ENCODE measurements at places on chromosomes 5 and 9.

DNA sequence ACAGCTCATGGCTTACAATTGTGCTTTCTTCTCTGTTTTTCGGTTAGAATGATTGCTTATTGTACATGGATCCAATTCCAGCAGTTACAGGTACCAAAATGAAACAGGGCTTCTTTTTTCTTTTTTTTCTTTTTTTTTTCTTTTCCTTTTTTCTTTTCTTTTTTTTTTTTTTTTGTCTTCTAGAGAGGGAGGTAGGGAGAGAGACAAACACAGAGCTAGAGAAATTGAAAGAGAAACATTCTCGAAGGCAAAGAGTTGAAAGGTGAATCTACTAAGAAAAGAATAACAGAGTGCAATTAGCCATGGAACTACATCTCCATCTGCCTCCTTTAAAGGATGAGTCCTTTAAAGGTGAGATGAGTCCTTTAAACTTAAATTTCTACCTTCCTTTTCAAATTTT, 1.0 kb upstream of the EDIL3 start:
- DNase-seq = no peak

DNA sequence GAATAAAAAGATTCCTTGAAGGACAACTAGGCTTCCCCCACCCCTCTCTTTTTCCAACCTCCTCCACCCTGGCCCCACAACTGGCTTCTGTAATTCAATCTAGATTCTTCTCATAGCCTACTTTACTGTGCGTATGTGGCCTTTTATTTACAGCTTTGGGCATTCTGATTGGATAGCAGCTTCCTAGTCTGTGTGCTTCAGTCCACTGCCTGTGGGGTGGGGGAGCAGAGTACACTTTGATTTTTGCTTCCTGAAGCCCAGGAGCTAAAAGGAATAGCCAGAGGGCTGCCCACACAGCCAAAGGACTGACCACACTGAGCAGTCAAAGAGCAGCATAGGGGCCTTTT, 30.4 kb downstream of the RUSC2 start:
- no peak for DNase-seq

- no peak for DNase-seq
Measured at GRCh38 chr9:84484172-84484571, 143.6 kb upstream of the SLC28A3 start.

GRCh38 chr5:30502277-30502676, 691.2 kb upstream of the CDH6 start:
- peak; percentile 4 for DNase-seq

DNA sequence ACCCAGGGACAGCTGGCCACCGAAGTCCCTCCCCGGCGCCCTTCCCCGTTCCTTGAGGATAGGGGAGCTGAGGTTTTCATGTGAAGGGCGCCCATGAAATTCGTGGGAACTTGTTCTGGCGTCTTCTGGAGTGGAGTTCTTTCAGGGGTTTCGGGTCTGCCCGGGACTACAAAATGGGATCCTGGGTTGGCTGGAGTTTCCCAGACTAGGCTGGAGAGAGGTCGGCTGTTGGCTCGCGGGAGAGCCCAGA, 3.6 kb upstream of the RGMB start:
- no peak for DNase-seq

- DNase-seq = peak; percentile 12
Measured at GRCh38 chr5:23314827-23315226, 192.6 kb upstream of the PRDM9 start.

- peak; percentile 43 for DNase-seq
Measured at GRCh38 chr5:143986516-143987212, 174.7 kb downstream of the HMHB1 start.

- no peak for DNase-seq
Measured at GRCh38 chr5:206927-207536, 10.9 kb downstream of the CCDC127 start.

GRCh38 chr5:53333160-53333559, 147.3 kb upstream of the FST start:
- peak; percentile 54 for DNase-seq

GRCh38 chr5:1733369-1733768, 66.3 kb downstream of the MRPL36 start:
- no peak for DNase-seq

DNA sequence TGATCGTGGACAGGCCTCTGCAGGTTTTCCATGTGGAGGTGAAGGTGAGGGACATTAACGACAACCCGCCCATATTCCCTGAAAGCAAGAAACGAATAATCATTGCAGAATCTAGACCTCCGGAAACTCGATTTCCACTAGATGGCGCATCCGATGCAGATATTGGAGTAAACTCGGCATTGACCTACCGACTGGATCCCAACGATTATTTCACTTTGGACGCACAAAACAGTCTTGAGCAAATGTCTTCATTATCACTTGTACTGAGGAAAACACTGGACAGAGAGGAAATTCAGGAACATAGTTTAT, 621 bp downstream of the PCDHA13 start:
- DNase-seq = no peak

GRCh38 chr5:125961150-125961549, 462.1 kb upstream of the GRAMD2B start:
- DNase-seq = no peak

GRCh38 chr9:128051932-128052709, 15.0 kb downstream of the NAIF1 start:
- no peak for DNase-seq

DNA sequence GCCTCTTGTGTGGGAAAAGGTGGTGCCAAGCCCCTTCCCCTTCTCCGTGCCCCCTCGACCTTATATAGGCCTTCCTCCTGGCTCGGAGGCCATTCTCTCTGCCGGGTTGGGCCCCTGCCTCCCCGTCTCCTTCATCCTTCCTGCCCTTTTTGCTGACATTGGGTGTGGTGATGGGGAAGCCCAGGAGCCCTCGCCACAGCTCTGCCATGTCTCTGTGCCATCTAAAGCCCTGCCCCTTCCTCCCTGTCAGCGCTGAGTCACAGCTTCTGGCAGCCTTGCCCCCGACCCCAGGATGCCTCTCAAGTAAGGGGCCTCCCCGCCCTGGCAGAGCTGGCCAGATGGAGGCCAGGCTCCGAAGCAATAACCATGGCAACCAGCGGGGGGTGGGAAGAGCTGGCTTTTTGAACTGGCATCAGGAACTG, 30.4 kb downstream of the JADE2 start:
- DNase-seq = no peak

DNA sequence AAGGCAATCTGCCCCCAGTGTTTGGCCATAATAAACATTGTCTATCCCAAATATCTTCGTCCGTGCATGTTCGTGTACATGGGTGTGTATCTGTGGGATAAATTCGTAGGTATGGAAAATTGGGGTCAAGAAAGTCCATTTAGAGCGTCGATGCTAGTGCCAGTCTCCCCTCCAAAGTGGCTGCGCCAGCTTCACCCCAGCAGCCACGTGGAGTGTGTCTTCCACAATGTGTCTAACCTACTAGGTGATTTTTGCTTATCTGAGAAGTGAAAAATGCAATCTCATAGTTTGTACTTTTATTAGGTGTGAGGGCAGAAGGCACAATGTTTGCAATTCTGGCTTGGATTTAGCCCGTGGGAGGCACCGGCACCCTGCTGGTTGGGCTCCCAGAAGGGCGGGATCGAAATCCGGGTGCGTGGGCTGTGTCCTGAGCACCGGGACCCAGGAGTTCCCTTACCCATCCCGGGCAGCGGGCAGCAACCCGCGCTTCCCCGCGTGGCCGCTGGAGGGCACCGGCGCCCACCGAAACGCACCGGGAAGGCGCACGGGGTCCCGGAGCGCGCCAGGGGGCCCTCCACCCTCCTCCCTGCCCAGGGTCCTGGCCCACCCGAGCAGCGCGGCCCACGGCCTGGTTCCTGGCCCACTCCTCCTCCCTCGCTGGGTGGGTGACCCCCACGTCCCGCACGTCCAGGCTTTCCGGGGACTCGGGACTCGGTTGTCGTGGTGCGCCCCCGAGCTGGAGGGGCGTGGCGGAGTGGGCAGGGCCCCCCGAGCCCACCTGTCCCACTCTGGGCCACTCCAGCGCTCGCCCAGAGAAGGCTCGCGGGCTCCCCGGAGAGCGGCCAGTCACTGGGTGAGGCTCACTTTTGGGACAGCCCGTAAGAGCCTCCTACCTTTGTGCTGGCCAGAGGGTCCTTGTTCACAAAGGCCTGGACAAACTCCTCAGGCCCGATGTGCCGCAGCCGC, 55.4 kb upstream of the RNF130 start:
- DNase-seq = no peak

DNA sequence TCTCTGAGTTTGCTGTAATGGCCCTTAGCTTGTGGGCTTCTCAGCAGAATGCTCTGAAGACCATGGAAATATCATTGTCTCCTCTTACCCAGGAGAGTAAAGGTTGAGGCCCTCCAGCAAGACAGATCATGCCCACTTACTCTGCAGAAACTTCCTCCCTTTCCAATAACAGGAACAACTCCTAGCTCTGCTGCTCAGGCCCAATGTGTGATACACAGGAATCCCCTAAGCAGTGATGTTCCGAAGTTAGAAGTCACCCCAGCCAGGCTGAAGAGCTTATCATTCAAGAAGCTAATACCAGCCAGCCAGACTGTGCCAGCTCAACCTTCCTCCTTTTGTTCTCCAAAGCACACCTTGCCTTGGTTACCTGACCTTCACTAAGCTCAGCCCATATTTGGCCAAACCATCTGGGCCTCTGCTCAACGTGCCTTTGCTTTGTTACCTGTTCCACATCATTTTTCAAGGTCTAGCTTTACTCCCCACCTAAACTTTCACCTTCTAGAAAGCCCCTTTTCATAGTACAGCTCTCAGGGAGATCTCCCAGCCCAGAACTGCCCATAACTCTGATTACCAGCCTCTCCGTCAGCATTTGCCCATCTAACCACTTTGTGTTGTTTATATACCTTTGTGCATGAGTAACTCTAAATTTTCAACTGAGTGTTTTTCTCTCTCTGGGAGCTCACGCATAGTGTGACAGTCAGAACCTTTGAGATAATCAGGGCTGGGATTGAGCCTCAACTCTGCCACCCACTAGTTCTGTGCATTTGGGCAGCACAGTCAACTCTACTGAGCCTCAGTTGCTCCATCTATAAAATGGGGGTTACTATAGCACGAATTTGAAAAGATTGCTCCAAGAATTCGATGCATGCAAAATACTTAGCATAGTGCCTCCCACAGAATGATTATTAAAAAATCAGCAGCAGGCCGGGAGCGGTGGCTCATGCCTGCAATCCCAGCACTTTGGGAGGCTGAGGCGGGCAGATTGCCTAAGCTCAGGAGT, 107.6 kb upstream of the CPEB4 start:
- no peak for DNase-seq

DNA sequence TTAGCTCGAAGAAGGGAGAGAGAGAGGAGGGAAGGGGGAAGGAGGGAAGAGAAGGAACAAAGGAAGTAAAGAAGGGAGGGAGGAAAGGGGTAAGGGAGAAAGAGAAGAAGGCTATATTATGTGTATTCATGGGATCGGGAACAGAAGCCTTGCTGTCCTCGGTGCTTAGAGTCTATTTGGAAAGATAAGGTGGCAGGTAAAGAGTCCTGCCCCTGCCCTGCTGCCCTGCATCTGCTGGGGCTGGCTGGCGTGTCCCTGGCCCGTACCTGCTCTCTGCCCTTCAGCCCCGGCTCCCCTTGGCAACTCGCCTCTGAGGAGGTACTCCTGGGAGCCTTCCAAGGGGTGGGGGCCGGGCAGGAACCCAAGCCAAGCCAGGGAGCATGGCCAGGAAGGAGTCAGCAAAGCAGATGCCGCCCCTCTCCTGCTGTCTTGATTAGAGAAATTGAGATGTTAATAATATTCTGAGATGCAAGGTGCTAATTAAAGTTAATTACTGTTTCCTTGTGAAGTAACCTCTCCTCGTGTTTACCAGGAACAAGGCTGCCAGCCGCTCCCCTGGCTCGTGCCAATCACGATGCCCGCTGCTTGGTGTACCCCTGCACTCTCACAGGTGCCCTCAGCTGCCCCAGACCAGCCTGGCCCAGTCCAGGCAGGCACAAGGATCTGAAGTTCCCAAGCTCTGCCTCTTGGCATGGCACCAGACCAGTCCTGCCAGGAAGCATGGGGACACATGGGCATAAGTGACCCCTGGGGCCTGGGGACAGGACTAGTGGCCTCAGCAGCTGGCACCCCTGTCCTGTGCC, 36.6 kb downstream of the PCDH1 start:
- no peak for DNase-seq

DNA sequence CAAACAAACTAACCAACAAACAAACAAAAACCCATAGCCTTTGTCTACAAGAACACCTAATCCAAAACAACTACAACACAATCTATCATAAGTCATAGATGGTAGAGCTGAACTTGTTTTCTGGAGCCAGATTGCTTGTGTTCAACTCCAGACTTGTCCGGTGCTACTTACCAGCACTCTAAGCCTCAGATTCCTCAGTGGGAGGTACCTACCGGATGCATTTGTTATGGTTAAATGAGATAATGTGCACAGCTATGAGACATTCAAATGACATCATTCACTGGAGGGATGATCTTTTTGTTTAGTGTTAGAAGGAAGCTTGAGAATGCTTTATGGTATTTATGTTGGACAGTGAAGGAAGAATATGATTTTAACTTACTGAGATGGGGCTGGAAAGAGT, 592.9 kb upstream of the C9orf72 start:
- no peak for DNase-seq

GRCh38 chr5:55483885-55484284, 50.9 kb downstream of the PLPP1 start:
- DNase-seq = no peak

GRCh38 chr9:127022913-127023660, 99.3 kb downstream of the ANGPTL2 start:
- no peak for DNase-seq

DNA sequence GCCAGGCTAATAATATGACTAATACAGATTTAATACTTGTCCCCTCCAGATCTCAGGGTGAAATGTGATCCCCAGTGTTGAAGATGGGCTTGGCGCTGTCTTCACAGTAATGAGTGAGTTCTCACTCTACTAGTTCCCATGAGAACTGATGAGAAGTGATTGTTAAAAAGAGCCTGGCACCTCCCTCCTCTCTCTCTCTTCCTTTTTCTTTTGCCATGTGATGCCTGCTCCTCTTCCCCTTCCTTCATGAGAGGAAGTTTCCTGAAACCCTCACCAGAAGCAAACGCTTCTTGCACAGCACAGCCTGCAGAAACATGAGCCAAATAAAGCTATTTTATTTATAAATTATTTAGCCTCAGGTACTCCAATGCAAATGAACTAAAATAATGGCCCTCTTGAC, 55.2 kb downstream of the GLDC start:
- no peak for DNase-seq

DNA sequence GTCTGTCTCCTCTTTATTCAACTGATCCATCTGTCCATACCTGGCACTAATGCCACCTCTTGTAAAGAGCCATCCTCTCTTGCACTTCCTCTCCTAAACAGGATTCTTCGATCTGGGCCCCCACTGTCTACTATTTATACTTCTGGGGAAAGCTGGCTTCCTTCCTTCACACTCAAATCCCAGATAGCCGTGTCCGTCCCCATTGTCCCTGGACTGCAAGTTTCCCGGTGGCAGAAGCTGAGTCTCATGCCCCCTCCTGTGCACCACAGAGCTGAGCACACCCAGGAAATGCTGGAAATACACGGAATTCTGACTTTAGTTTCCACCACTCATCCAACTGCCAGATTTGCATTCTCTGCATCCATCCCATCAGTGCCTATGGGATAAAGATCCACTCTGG, 84.0 kb downstream of the MARCHF11 start:
- DNase-seq = no peak

DNA sequence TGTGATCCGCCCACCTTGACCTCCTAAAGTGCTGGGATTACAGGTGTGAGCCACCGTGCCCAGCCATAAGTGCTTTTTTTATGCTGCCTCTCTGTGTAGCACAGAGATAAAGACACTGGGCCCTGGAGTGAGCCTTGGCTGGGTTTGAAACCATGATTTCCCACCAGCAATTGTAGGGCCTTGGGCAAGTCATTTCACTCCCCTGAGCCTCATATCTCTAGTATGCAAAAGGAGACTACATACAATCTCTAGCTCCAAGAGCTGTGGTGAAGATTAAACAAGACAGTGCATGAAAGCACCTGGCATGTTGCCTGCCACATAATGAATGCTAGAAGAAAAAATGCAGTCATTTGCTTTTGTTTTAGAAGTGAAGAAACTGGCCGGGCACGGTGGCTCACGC, 3.9 kb downstream of the FABP6 start:
- DNase-seq = no peak

Data from skeletal muscle cell (primary cell).